ENCODE measurements at places on chromosomes 13 and 19.

GRCh38 chr19:51417810-51418157, 342 bp upstream of the SIGLEC10 start:
- no peak for DNase-seq

- no peak for DNase-seq
Observed at GRCh38 chr19:39293394-39293793, 2.8 kb upstream of the IFNL1 start.

- no peak for DNase-seq
Observed at GRCh38 chr19:3633559-3633988, 7.0 kb upstream of the CACTIN start.

GRCh38 chr13:46530084-46530935, 22.7 kb upstream of the LRCH1 start:
- no peak for DNase-seq

Data from RPMI8226 (cell line).